Aorta (tissue), 5 donors: ENCODE measurements at places on chromosomes 6 and 20. TPM values are rescaled to one million over a fixed set of nuclear protein-coding genes. Genes with fewer than 3 reads are reported as not detected.
A peak's percentile ranks its signal among the peaks of the same experiment; 100 is the strongest.

- no peak for DNase-seq
- H3K36me3 ChIP-seq, result no peaks in the 10 kb centered on the region
- no peak overlapping the region for H3K4me3 ChIP-seq
- H3K27me3 ChIP-seq, result no peaks in the 10 kb centered on the region
- H3K27ac ChIP-seq, result no peak overlapping the region
These were observed 118.3 kb downstream of the KCNQ5 start for GRCh38 chr6:72740135-72740534.

Gene PCSK2
- not detected for total RNA-seq

Gene GINS1
- total RNA-seq, result 1.5 TPM

DNA sequence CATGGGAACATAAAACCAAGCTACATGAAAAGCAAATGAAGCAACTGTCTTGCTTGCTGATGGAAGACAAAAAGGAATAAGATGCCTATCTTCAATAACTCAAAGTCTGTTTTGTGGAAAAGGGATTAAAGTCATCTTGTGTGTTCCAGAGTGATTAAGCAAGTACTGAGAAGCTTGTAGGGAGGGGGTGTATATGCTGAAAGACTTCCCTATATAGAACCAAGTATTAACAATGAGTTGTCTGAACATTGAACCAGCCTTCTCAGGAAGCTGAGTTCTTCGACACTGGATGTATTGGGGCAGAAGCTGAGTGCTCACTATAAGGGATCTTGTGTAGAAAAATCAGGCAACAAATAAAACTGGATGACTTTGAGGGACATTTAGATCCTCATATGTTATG is 451.8 kb downstream of the CD83 start:
- H3K36me3 ChIP-seq, result no peaks in the 10 kb centered on the region
- H3K27me3 ChIP-seq, result no peaks in the 10 kb centered on the region
- DNase-seq, result no peak
- H3K27ac ChIP-seq, result no peak overlapping the region
- H3K4me1 ChIP-seq, result no peaks in the 10 kb centered on the region

Gene SLC22A16
- 0.69 TPM for total RNA-seq

DNA sequence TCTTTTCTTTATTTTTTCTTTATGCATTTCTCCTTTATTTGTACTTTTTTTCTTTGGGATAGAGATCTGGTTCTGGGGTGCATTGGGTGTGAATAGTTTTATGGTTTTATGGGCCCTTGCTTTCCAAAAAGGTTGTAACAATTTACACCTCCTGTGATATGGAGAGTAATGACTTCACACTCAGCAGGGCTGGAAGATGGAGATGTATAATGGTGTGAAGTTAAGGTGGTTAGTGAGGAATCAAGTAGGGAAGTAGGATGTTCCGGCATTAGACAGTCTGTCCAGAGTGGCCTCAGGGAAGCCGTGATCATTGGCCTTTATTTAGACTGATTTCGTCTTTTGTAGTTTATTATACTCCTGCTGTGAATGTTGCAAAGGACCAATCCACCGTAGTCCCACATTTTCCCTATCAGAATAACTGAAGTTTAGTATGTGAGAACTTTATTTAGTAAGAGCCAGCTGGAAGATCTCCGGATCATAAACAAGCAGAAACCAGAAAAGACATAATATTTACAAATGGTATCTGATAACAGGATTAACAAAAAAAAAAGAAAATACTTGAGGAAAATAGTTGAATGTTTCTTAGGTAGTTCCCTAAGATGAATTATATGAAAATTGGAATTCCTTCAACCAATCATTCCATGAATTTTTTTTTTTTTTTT is 255.5 kb downstream of the TBC1D7 start:
- peaks cover 3% of the 10 kb centered on the region for H3K36me3 ChIP-seq
- no peak for DNase-seq
- no peak overlapping the region for H3K4me3 ChIP-seq
- H3K27me3 ChIP-seq, result no peaks in the 10 kb centered on the region
- peaks cover 3% of the 10 kb centered on the region for H3K4me1 ChIP-seq

- no peak overlapping the region for H3K27ac ChIP-seq
- no peaks in the 10 kb centered on the region for H3K36me3 ChIP-seq
- no peak overlapping the region for H3K4me3 ChIP-seq
- no peak for DNase-seq
- no peaks in the 10 kb centered on the region for H3K4me1 ChIP-seq
These were observed 34.3 kb downstream of the SLC22A23 start for GRCh38 chr6:3422435-3423070.

DNA sequence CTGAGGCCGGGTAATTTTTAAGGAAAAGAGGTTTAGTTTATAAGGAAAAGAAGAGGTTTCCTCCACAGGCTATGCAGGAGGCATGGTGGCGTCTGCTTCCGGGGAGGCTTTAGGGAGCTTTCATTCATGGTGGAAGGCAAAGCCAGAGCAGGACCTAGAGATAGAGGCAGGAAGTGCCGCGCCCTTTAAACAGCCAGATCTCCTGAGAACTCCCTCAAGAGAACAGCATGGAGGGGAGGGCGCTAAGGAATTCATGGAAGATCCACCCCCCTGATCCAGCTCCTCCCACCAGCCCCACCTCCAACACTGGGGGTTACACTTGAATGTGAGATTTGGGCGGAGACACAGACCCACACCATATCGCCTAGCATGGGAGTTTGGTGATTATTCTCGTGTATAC is 13.9 kb upstream of the DACT2 start:
- no peaks in the 10 kb centered on the region for H3K27me3 ChIP-seq
- no peak overlapping the region for H3K27ac ChIP-seq
- no peak overlapping the region for H3K4me3 ChIP-seq
- H3K36me3 ChIP-seq, result no peaks in the 10 kb centered on the region
- no peaks in the 10 kb centered on the region for H3K4me1 ChIP-seq
- DNase-seq, result no peak

Gene TBC1D32
- total RNA-seq, result 7.5 TPM

- H3K36me3 ChIP-seq, result no peaks in the 10 kb centered on the region
- DNase-seq, result no peak
- H3K27ac ChIP-seq, result no peak overlapping the region
These were observed 8.0 kb upstream of the TULP4 start for GRCh38 chr6:158304254-158304653.

- no peak overlapping the region for H3K4me3 ChIP-seq
- no peaks in the 10 kb centered on the region for H3K36me3 ChIP-seq
- no peak for DNase-seq
- H3K27ac ChIP-seq, result no peak overlapping the region
- no peaks in the 10 kb centered on the region for H3K4me1 ChIP-seq
- H3K27me3 ChIP-seq, result no peaks in the 10 kb centered on the region
These were observed 550.3 kb upstream of the JARID2 start for GRCh38 chr6:14695579-14695978.

GRCh38 chr6:39217177-39217864 is 12.0 kb downstream of the KCNK5 start:
- no peaks in the 10 kb centered on the region for H3K27me3 ChIP-seq
- no peaks in the 10 kb centered on the region for H3K4me1 ChIP-seq
- H3K36me3 ChIP-seq, result no peaks in the 10 kb centered on the region
- H3K4me3 ChIP-seq, result no peak overlapping the region

Gene EMILIN3
- total RNA-seq, result 0.39 TPM

- H3K27ac ChIP-seq, result no peak overlapping the region
- no peak for DNase-seq
- H3K36me3 ChIP-seq, result no peaks in the 10 kb centered on the region
- H3K4me3 ChIP-seq, result no peak overlapping the region
- no peaks in the 10 kb centered on the region for H3K4me1 ChIP-seq
These were observed 1090.0 kb upstream of the EYS start for GRCh38 chr6:66796987-66797386.

DNA sequence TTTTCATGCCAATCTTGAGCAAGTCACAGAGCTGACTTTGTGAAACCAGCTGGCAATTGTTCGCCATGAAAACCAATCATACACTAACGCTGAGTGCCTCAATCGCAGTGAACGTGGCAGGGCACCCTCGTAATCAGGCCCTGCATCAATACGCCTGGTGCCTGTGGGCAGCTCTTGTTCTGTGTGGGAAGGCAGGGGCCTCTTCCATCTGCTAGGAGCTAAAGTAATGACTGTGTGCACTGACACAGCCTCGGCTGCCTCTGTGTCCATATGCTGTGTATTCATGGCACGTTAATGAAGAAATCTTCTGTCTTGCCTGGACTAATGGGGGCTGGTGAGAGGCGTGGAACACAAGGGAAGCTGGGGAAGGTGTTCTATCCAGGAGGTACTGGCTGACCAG is 27.8 kb upstream of the SYNDIG1 start:
- DNase-seq, result no peak
- H3K4me1 ChIP-seq, result no peaks in the 10 kb centered on the region
- H3K27me3 ChIP-seq, result no peaks in the 10 kb centered on the region
- H3K4me3 ChIP-seq, result no peak overlapping the region
- no peak overlapping the region for H3K27ac ChIP-seq

DNA sequence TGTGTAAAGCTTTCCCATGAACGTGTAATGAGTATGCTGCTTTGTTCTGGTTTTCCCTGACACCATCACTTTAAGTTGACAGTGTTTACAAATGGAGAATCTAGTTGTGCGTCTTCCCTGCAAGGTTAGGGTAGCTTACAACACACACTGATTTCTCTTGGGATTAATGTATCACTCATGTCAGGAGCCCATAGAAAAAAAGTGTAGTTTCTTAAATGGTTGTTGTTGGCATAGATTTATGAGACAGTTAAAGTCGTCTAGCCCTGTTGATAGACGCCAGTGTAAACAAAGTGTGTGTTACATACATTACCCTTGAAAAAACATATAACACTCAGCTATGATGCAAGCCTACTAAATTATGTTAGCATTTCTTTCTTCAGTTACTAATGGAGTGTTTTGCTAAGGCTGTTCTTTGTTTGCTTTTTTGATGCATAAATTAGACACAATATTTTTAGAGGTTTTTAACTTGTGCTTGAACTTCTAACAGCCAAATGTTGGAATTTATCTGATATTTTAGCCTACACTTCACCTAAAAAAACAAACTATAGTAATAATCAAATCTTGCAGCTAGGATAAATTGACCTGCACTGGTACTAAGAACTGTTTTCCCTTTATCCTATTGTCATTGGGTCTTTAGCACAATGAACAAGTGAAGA is 88.6 kb downstream of the RNF217 start:
- no peak overlapping the region for H3K27ac ChIP-seq
- DNase-seq, result no peak

Gene EEF1A2
- total RNA-seq, result 1.5 TPM

DNA sequence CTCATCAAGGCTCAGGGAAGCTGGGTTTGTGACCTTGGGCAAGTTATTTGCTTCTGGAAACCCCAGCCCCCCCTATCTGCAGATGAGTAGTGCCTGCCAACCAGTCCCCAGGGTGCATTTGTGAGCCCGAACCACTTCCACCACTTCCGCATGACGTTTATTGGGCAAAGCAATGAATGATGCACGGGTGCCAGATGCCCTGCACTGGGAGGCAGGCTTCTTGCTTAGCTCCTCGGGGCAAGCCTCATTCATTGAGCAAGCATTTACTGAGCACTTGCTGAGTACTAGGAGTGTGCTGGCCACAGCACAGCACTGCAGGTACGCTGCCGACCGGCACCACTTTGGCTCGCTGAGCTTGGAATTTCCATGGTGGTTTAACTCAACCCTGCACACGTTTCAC is 60.2 kb downstream of the GNAS-AS1 start:
- H3K27ac ChIP-seq, result no peak overlapping the region
- peak; percentile 61 for DNase-seq
- no peaks in the 10 kb centered on the region for H3K36me3 ChIP-seq
- H3K4me1 ChIP-seq, result no peaks in the 10 kb centered on the region
- H3K27me3 ChIP-seq, result no peaks in the 10 kb centered on the region
- no peak overlapping the region for H3K4me3 ChIP-seq

Gene SLC22A23
- total RNA-seq, result 6.0 TPM
